ENCODE measurements at places on chromosomes 4 and X. TPM values are rescaled to one million over a fixed set of nuclear protein-coding genes. Genes with fewer than 3 reads are reported as not detected.

GRCh38 chr4:139299536-139299935 lies 1.8 kb upstream of the NAA15 start:
- no peak for DNase-seq

DNA sequence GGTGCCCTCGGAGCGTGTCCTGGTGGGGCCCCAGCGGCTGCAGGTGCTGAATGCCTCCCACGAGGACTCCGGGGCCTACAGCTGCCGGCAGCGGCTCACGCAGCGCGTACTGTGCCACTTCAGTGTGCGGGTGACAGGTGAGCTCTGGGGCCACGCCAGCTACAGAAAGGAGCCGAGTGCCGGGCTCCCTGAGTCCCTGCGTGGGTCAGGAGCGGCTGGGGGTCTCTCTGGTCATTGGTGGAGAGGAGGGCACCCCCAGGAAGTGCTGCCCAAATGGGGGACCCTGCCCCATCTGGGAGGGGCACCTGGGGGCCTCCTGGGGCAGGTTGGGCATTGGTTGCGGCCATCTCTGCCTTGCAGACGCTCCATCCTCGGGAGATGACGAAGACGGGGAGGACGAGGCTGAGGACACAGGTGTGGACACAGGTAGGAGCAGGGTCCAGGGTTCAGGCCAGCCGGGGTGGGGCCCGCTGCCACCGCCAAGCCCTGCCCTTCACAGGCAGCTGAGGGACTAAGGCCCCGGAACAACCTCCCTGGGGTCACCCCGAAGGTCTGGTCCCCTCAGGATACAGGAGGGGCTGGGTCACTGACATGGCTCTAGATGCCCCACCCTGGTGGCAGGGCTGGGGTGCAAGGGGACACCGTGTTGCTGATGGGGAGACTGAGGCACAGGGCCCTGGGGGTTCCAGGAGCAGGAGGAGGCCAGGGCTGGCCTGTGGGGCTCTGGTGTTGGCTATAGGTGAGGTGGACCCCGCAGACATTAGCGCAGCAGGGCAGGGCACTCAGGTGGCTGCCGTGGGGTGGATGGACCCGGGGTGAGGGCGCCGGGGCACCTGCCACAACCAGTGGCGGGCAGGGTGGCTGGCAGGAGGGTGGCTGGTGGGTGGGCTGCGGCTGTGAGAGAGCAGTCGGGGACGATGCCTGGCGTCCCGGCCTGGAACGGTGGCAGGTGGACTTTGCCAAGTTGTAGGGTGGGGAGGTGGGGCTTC lies 6.6 kb downstream of the FGFR3 start:
- DNase-seq = no peak

- DNase-seq = peak; percentile 8
Measured at GRCh38 chr4:126123611-126124325, 809.0 kb downstream of the FAT4 start.

- peak; percentile 91 for DNase-seq
Measured at GRCh38 chrX:12946838-12947544, 27.9 kb upstream of the TMSB4X start.

- peak; percentile 27 for DNase-seq
Measured at GRCh38 chr4:118397623-118397979, 44.8 kb upstream of the PRSS12 start.

RAB28 gene
- total RNA-seq = 18.7 TPM

DAPP1 gene
- 24.7 TPM for total RNA-seq

ETDA gene
- not detected for total RNA-seq
